ENCODE measurements at places on chromosomes 6 and 20.

DNA sequence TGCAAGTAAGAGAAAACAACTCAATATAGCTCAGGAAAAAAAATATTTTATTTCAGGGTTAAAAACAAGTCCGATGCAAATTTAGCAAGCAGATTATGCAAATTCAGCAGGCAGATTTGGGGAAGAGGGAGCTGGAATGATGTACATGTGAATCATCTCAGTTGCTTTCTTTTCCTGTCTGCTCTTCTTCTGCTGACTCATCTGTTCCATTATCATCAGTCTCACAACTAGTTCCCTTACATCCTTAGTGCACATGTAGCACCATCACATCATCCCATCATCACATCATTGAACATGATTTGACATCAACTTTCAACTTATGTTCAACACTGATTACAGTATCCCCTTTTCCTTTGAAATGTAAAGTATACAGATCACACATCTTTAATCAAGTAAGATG lies 11.5 kb upstream of the DEFB113 start:
- no peak for DNase-seq

DNA sequence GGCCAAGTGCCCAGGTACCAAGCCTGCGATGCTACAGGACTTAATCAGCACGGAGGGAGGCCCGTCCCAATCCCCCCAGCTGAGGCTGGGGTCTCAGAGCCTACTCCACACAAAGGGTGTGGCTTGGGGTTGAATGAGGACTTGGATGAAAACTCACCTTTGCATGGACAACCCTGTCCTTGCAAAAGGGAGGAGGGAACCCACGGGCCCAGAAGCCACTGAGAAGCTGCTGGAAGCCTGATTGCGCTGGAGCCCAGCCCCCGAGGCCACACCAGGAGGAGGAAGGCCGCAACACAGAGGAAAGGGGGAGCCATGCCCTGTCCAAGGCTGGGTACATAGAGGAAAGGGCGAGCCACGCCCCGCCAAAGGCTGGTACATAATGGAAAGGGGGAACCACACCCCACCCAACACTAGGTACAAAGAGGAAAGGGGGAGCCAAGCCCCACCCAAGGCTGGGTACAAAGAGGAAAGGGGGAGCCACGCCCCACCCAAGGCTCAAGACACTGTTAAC lies 158.8 kb downstream of the DLL1 start:
- no peak for DNase-seq

GRCh38 chr20:39089029-39089428 lies 126.9 kb downstream of the DHX35 start:
- no peak for DNase-seq

DNA sequence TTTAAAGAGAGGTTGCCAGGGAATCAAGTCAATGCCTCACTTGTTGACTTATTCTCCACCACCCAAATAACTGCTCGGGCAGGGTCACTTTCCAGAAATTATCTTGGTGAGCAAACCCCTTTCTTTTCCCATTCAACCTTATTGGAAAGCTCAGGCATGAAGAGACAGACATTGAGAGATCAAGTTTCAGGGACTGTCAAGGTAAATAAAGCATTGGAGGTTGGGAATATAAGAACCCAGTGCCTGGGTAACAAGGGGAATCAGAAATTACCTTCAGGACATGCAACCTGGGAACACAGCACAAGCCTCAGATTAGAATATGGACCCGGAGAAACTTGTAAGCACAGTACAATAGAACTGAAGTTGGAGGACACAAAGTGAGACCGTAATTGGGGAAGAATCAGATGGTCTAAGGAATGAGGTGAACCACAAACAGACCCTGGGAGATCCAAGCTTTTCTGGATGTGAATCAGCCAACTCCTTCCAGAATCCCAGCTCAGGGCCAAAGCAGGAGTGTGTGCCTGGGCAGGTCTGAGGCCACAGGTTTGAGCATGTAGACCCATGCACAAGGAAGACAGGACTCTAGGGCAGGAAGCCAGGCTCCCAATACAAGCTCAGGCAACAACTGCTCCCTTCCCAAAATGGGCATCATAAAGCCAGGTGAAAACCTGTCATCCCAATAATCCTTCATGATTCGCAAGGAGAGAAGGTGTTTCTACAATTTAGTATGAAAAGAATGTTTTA lies 512.8 kb downstream of the MAFB start:
- DNase-seq: no peak

DNA sequence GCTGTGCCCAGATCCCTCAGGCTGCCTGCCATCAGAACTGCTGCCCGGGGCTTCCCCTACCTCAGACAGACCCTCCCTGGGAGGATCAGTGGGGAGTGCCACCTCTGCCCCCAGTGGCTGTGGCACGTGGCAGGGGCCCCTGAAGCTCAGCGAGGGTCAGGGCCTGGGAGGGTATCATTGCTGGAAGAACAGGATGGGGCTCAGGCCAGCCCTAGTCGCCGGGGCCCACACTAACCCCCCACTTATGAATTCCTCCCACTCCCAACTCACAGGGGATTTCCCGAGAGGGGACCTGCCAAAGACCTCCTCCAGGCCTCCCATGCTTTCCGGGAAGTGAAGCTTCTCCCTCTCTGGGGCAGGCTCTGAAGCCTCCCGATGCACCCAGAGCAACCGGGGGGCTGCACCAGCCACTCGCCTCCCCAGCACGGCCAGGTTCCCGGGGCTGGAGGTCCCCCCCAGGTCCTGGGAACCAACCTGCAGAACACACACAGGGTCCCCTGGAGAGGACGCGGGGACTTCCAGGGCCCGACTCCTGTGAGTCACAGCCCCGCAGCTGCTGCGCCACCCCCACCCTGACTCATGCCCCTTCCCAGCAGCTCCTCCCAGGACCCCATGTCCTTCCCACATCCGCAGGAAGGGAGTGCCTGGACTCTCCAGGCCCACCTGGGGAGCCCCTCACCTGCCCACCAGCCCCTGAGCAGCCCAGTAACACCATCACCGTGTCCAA lies 2.5 kb downstream of the TNFRSF6B start:
- peak; percentile 39 for DNase-seq

- no peak for DNase-seq
Measured at GRCh38 chr20:36845288-36845971, 30.5 kb upstream of the TLDC2 start.

DNA sequence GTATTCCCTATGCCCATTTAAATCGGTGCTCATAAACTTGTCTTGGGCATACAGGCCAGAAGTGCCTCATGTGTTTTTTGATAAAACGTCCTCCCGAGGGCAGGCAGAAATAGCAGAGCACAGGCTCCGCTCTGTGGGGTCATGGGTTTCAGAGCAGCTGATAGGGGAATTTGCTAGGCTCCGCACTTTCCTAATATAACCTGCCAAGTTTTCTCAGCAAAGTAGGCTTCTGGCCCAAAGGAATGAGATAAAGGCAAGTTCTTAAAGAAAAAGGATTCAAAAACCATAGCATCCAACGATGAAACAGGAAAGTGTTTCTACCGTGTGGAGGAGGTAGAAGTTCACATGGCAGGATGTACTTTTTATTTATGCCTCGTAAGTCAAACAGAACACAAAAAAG lies 69.8 kb upstream of the RALGAPA2 start:
- DNase-seq: no peak

DNA sequence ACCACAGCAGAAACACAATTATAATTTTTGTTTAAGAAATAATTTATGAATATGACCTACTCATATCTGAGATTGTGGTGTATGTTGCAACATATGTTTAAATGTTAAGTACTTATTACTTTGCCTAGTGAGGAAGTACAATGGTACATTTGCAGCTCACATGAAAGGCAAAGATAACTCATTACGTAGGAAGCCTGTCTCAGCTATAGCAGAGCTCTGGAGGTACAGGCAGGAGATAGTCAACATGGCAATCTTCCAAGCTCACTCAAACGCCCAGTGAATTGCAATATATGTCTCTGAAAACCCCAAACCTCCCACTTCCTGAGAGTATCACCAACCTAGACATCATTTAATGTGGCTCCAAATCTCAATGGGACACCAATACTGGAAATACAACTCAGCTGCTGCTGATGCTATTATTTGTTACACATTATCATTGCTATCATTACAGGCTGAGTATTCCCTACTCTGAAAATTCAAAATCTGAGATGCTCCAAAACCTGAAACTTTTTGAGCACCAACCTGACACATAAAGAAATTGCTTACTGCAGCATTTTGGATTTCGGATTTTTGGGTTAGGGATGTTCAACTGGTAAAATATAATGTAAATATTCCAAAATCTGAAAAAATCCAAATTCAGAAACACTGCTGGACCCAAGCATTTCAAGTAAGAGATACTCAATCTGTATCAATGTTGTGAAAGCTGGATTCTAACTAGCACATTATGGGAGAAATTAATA lies 25.1 kb upstream of the GSTA4 start:
- no peak for DNase-seq

GRCh38 chr6:93735099-93735498 lies 315.7 kb upstream of the EPHA7 start:
- no peak for DNase-seq

DNA sequence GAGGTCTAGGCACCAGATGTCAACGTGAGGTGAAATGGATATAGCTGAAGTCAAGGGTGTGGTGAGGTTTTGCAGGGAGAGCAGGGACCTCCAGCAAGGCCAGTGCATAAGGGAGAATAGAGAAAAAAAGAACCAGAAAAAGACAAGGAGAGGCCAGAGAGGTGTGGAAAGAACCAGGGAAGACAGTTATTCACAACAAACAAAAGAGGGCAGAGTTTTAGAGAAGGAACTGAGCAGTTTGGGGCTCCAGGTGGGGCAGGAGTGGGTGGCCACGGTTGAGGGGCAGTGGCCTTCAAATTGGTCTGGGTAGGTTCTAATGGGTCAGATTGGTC lies 11.6 kb upstream of the NQO2 start:
- no peak for DNase-seq

- DNase-seq: peak; percentile 16
Measured at GRCh38 chr6:70520575-70520974, 46.2 kb upstream of the SDHAF4 start.

GRCh38 chr6:32075781-32076180 lies 33.4 kb downstream of the TNXB start:
- DNase-seq: no peak

GRCh38 chr20:47667531-47668312 lies 117.6 kb downstream of the SULF2 start:
- no peak for DNase-seq

GRCh38 chr6:74357321-74357720 lies 661.3 kb downstream of the CD109 start:
- no peak for DNase-seq

GRCh38 chr6:116012951-116013350 lies 47.7 kb downstream of the FRK start:
- DNase-seq: no peak

GRCh38 chr6:42967228-42967627 lies 6.7 kb downstream of the GNMT start:
- DNase-seq: no peak

DNA sequence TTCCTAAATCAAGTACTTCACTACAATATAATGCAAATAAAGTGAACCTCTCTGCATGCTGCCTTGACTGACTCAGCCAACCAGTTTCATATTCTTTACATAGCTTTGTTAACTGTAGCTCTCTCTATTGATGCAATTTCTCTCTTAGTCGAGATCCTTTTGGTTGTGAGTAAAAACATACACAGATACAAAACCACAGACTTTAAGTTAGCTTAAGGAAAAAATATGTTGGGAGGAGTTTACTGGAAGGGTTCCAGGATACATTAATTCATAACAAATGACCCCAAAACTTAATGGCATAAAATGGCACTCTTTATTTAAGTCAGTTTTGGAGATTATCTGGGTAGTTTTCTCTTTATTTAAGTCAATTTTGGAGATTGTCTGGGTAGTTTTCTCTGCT lies 15.7 kb downstream of the HTR1E start:
- DNase-seq: no peak

GRCh38 chr6:30793521-30794194 lies 49.3 kb upstream of the IER3 start:
- peak; percentile 68 for DNase-seq

GRCh38 chr20:47680804-47681529 lies 104.3 kb downstream of the SULF2 start:
- DNase-seq: no peak

DNA sequence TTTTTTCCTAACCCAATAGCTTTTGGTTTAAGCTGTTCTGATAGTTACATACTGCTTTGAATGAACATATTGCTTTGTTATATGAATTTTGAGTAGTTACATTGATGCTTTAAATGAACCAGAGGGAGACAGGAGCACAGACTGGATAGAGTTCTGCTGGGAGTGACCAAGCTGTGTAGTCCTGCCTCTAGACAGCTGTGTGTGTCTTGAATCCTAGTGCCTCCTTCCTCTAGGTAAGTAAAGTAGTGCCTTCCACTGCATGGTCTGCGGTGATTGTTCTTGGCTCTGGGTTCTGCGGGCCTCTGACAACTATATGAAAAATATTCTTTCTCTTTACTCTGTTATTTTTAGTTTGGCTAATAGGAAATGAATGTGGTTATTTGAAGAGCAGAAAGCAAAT lies 46.0 kb upstream of the ADGRG6 start:
- no peak for DNase-seq

DNA sequence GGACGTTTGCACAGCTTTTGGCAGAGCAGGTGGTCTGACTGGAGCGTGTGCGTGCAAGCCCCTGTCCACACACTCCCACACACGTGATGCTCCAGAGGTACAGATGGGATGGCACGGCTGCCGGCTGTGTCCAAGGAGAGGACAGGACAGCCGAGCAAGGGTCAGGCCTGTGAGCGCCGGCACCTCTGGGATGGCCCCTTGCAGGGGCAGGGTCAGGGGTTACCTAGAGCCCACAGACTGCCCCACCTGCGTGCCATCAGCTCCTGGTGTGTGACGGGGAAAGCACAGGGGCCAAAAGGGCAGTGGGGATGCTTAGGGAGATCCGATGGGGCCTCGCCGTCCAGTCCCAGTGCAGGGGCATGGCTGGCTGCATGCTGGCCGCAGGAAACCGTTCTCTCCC lies 189.7 kb downstream of the TAF4 start:
- DNase-seq: no peak

- no peak for DNase-seq
Measured at GRCh38 chr6:25903467-25904099, 26.9 kb downstream of the SLC17A2 start.

GRCh38 chr6:20653085-20653479 lies 118.8 kb downstream of the CDKAL1 start:
- no peak for DNase-seq

- no peak for DNase-seq
Measured at GRCh38 chr6:72414657-72415056, 207.2 kb upstream of the KCNQ5 start.

- DNase-seq: peak; percentile 51
Measured at GRCh38 chr6:14276667-14277404, 159.3 kb downstream of the CD83 start.

DNA sequence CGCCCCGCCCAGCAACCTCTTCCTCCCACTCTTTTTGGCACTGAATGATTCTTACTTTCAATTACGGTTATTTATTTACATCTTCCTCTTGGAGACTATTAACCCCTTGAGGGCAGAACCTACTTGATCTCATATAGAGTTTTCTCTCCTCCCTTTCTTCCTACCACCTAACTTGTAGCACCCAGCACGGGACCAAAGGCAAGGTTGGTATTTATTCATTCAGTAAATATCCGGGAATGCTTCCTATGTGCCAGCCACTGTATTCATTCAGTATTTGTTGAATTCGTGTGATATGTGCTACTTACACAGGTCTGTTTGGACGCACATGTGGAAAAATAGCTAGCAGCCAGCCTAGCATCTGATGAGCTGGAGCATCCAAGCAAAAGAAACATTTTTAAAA lies 1.3 kb upstream of the CNKSR3 start:
- DNase-seq: no peak

- DNase-seq: no peak
Measured at GRCh38 chr6:163566056-163566455, 151.5 kb downstream of the QKI start.

Measured in CD4-positive, alpha-beta T cell treated with Interleukin-4 for 4 hours (primary cell).